GM23338 (cell line): ENCODE measurements at places on chromosomes 2 and 18. TPM values are rescaled to one million over a fixed set of nuclear protein-coding genes. Genes with fewer than 3 reads are reported as not detected.

Gene TMEM247
- not detected in 2 replicates for total RNA-seq

Gene KIAA2012
- 0.03 TPM in 1 of 2 replicates, not detected in the other for total RNA-seq

DNA sequence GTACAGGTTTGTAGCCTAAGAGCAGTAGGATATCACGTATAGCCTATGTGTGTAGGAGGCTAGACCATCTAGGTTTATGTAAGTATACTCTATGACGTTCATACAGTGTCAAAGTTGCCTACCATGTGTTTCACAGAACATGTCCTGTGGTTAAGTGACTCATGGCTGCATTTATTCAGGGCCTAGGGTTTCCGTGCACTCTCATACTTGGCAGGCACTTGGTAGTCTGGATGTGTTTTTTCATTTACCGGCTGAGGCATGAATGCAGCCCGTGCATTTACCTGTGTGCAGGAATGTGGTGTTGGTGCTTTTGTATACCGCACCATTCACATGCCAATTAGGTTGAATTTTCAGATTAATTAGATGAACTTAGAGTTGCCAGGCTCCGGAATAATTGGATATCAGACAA, 43.4 kb downstream of the MYL12B start:
- DNase-seq = no peak

GRCh38 chr18:76493213-76494161, 1.6 kb downstream of the ZNF516 start:
- DNase-seq = peak; percentile 24

- DNase-seq = no peak
These were observed 142.4 kb downstream of the DDX1 start for GRCh38 chr2:15733867-15734673.

DNA sequence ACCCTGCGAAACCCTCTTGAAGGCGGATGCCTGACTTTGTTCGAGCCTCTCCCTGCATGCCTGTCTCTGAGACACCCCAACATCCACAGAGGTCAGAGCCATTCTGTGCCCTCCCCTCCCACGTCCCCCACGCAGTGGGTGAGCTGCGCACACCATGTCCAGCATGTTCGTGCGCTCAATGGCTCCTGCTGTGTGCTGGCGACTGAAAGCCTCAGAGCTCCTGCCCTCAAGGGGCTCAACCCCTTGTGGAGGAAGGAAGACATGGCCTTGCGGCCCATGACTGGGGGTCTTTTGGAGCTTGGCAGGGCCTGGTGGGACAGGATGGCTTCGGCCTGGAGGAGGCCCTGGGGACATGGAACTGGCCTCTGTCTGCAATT, 45.7 kb downstream of the ANKMY1 start:
- DNase-seq = no peak
